ENCODE measurements at places on chromosomes 5 and 9.

DNA sequence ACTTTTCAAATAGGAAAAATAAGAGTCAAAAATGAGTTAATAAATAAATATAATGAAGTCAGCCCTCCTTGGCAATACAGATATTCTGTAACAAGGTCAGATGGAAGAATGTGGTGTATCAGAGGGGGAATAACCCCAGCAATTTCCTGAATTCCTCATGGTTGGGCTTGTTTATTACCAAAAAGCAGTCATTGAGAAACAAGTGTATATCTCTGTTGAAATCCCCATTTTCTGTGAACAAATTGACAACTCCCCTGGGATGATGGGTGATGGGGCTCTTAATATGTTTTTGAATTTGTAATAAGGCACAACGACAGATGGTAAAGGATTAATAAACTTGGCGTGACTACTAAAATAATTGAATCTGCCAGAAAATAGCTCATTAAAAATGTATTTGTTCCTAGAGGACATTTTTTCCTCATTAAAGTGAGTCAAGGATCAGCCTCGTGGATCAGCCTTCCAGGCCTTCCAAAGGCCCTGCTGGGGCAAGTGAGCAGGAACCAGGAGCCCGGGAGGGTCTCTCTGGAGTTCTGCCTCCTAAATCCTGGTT, 34.2 kb downstream of the THBS4 start:
- no peak for DNase-seq

- DNase-seq = no peak
Observed at GRCh38 chr5:41831155-41831554, 39.1 kb downstream of the OXCT1 start.

- DNase-seq = no peak
Observed at GRCh38 chr9:91942201-91942600, 7.8 kb downstream of the ROR2 start.

GRCh38 chr9:23635276-23635675, 190.8 kb downstream of the ELAVL2 start:
- DNase-seq = no peak

DNA sequence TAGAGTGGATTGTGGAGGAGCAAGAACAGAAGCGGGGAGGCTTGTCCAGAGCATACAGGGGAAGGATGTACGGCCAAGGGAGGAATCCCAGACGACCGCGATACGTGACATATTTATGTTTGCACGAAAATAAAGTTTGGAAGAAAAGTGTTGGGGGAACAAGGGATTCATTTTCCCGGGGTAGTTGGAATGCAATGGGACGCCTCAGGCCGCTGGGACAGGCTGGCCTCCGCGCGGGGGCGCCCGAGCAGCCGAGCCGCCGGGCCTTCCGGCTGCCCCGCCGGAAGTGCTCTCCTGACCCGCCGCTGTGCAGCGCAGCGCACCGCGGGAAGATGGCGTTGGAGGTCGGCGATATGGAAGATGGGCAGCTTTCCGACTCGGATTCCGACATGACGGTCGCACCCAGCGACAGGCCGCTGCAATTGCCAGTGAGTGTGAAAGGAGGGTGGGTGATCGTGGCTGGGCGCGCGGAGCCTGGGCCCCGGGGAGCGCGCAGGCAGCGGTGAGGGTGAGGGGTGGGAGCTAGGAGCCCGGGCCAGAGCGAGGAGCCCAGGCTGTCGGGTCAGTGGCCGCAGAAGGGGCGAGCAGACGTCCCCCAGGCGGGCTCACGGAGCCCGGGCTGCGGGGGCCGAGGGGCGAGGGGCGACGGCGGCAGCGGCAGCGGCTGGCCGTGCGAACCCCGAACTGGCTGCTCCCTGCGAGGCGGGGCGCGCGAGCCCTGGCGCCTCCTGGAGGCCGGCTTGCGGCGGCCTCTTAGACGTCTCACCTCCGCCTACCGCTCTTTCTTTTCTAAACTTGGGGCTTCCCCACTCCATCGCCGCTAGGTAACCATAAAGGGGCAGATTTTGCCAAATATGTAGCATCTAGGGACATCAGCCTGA, at the start of gene PHAX:
Gene PHAX, plus strand, starts transcription at position 317 of the 881 bp plus-strand sequence. Its CDS starts 16 bp downstream, at position 333.
- DNase-seq = peak; percentile 75

GRCh38 chr5:105088102-105088501, 1525.5 kb upstream of the NUDT12 start:
- DNase-seq = no peak

DNA sequence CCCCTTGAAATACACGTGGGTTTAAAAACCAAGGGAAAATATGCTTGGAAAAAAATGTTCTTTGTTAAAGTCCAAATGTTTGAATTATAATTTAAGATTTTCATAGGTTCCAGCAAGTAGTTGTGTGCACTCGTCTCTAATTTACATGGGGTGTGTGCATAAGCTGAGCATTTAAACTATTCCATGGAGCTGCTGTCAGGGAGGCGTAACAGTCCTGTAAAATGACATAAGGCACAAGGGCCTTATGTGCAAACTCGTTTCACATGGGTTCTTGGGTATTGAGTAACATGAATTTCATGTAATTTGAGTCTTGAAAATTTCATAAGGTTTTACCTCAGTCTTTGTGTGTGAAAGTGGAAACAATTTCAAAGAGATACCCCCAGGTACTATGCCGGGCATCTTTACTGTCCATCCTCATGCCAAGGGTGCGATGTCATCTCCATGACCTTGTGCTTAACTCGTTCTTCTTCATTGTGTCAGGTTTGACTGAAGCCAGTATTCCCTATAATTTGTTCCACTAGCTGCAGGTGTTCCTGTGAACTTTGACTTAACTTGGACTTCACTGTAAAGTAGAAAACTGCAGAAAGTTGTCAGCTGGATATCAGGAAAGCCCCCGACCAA, 359.3 kb downstream of the SH3GL2 start:
- DNase-seq = no peak

- DNase-seq = no peak
Observed at GRCh38 chr5:77709340-77709739, 66.8 kb downstream of the TBCA start.

DNA sequence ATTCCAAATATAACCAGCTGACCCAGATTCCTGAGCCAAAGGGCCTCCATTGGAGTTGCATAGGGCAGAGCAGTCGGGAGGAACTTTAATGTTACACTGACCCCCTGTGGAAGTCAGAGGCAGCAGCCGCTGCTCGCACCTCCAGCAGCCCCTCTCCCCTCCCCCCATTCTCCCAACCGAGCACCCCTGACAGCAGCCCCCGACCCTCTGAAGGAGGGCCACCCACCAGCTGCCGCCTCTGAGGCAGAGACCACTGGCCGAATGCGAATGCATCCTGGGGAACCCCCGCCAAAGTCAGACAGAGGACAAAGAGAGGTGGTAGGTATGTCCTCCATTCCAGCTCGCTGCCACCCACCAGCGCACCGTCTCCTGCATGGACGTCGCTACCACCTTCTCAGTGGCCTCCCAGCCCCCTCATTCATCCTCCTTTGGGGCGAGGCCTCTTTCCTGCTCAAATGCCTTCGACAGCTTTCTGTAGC, 231.0 kb downstream of the CDK5RAP2 start:
- no peak for DNase-seq

DNA sequence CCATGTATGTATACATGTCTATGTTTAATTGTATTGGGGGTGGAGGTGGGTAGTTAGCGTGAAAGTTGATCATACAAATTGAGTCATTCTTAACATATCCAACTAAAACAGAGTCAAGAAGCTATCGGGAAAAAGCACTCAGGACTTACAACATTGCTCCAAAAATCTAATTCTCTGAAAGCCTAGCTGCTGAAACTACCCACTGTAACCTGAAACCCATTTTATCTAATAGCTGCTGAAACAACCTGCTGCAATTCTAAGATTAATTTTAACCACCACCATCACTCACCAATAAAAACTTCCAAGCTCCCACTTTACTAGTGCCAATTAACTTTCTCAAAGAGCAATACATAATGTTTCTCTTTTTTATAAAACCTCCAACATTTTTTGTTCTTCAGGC, 32.2 kb downstream of the KCNV2 start:
- no peak for DNase-seq

DNA sequence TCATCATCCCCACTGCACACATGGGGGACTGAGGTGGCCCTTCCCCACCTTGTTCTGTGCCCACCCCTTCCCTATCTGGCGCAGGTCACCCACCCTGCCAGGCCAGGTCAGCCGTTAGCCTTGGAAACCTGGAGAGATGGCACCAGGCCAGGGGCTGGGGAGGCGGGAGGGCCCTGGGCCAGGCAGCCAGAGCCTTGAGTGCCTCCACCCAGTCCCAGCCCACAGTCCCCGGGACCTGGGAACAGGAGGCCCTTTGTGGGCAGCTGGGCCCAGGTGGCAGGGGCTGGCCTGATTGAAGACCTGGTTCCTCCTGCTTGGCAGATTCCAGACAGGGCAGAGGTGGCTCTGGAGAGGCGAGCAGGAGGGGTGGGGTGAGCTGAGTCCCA, 70.6 kb downstream of the LRSAM1 start:
- DNase-seq = no peak

GRCh38 chr9:14219850-14220249, 94.1 kb downstream of the NFIB start:
- DNase-seq = no peak

DNA sequence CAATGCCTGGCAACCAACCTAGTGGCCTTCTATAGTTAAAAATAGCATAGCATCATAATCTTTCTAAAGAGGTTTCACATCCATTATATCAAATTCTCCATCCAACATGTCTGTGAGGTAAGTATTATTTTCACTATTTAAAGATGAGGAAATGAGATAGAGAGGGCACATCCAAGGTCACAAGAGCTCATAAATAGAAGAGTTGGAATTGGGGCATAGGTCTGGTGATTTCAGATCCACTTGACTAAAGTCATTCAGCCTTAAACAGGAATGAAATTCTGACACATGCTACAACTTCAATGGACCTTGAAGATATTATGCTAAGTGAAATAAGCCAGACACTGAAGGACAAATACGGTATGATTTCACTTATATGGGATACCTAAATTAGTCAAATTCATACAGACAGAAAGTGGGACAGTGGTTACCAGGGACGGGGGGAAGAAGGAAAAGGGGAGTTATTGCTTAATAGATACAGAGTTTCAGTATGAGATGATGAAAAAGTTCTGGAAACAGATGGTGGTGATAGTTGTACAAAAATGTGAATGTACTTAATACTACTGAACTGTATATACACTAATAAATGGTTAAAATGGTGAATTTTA, 259.6 kb upstream of the NR4A3 start:
- no peak for DNase-seq

- no peak for DNase-seq
Observed at GRCh38 chr9:127570533-127571111, 41.5 kb upstream of the STXBP1 start.

- DNase-seq = no peak
Observed at GRCh38 chr5:147051193-147051592, 172.6 kb upstream of the PPP2R2B start.

GRCh38 chr5:83925321-83925954, 204.8 kb upstream of the HAPLN1 start:
- no peak for DNase-seq

GRCh38 chr9:119451426-119451825, 82.2 kb upstream of the BRINP1 start:
- DNase-seq = no peak

GRCh38 chr5:39132792-39133191, 58.6 kb upstream of the RICTOR start:
- no peak for DNase-seq

- DNase-seq = no peak
Observed at GRCh38 chr9:129442803-129443511, 177.9 kb downstream of the C9orf50 start.

- no peak for DNase-seq
Observed at GRCh38 chr5:109164001-109164400, 245.8 kb downstream of the PJA2 start.

- DNase-seq = no peak
Observed at GRCh38 chr5:104372796-104373195, 810.2 kb upstream of the NUDT12 start.

DNA sequence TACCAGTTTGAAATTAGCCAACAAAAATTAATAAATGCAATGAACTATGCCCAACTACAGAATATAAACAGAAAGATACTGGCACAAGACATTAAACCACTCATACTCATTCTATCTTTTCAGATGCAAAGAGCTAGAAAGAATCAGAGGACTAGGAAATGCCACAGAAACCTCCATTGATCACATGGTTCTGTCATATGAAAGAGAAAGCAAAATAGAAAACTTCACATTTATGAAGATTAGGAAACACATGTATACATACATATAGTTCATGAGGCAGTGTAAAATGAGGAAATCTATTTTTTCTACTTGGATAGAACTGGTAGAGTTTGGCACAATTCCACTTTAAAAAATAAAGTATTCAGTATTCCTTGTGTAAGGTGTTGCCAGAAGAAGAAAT, 275.1 kb upstream of the PTGER4 start:
- peak; percentile 68 for DNase-seq

- no peak for DNase-seq
Observed at GRCh38 chr5:127416906-127417305, 100.5 kb upstream of the PRRC1 start.

DNA sequence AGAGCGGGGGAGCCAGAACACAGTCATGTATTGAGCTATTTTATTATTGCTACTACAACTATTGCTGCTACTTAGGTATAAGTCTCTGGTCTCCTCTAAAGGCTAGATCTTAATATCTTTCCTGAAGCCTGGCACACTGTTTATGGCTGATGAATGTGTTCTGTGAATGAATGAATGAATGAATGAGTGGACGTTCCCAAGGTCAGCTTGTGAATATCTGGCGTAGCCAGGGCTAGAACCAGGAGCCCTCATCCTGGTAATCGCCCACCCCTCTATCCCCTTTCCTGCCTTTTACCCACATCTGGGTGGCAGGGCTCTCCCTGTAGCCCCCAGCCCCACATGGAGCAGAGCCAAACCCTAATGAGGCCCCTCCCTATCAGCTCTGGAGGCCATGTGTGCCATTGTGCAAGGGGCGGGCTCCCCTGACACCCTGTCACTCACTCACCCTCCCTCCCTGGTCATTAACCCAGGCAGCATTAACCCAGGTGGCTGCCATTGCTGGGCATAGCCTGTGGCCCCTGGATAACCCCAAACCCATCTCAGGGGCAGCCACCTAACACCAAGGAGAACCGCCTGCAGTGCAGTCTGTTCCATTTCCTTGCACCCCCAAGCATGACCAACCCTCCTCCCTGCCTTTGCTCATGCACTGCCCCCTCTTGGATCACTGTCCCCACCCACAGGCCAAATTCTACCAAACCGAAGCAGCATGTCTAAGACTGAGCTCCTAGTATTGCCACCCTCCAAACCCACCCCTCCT, 2.0 kb upstream of the AKNA start:
- no peak for DNase-seq

DNA sequence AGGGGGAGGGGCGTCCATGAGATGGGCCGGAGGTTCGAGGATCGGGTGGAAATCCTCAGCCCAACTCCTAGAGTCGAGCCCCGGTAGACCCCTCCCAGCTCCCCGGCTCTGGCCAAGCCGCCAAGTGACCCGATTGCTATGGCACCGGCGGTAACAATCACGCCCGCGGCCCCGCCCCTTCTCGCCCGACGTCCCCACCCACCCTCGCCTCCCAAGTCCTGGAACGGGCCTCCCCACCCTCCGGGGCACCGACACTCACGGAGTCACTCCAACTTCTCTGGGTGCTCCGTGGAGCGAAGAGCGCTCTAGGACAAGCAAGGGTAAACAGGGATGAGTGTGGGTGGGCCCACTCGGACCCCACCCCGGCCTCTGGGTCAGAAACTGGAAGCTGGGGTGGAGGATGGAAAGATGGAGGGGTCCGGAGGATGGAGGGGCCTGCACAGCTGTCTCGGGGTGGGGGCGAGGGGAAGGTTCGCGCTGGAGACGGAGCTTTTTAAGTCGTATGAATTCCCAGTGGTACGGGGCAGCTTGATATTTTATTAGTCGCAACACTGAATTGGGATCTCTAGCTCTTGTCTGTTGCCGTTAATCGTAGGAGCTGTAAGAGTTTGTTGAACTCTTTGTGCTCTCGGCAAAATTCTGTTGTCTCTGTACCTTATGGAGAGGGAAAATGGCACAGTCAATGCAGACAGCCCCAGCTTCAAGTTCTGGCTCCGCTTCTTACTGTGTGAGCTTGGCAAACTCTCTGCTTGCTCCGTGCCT, at the start of gene SPACA9:
Gene SPACA9, plus strand, starts transcription at position 204 of the 762 bp plus-strand sequence. CDS start 5,050 bp downstream, outside the sequence.
- no peak for DNase-seq
